ENCODE measurements at places on chromosomes 2 and 18.

DNA sequence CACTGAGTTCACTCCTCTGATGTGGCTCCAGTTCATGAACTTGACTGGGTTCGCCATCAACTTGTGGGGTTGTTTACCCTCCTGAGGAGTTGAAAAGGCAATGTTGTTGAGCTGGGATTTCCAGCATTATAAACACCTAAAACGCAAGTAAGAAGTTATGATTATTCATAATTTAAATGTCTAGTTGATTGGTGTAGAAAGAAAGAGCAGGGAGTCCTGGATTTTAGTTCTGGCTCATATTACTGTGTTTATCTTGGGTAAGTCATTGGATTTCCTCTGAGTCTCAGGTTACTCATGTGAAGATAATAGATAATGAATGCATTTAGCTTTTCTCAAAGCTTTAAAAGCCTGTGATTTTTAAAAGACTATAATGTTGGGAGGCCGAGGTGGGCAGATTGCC lies 438.0 kb upstream of the CDH20 start:
- DNase-seq: no peak

- no peak for DNase-seq
These were observed 55.7 kb downstream of the PTPN2 start for GRCh38 chr18:12828116-12829051.

- DNase-seq: no peak
These were observed 21.9 kb upstream of the ICOS start for GRCh38 chr2:203914546-203915182.

DNA sequence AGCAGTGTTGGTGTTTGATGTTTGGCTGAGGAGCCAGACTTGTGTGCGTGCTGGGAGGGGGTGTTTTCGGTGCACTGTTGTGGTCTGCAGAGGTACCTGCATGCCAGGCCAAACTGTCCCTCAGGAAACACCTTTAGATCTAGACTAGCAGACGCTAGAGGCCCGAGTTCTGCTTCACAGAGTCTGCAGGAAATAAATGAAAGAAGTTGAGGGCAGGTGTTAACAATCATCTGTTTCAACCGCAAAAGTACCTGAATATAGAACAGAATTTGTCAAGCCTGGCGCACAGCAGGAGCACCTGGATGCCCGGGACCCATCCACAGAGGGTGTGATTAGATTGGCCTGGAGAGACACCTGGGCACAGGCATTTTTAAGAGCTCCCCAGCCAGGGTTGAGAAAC lies 40.5 kb upstream of the REL start:
- DNase-seq: no peak

- no peak for DNase-seq
These were observed 41.5 kb downstream of the SRSF7 start for GRCh38 chr2:38709567-38710194.

GRCh38 chr18:61975526-61976326 lies 82.9 kb upstream of the RNF152 start:
- no peak for DNase-seq

DNA sequence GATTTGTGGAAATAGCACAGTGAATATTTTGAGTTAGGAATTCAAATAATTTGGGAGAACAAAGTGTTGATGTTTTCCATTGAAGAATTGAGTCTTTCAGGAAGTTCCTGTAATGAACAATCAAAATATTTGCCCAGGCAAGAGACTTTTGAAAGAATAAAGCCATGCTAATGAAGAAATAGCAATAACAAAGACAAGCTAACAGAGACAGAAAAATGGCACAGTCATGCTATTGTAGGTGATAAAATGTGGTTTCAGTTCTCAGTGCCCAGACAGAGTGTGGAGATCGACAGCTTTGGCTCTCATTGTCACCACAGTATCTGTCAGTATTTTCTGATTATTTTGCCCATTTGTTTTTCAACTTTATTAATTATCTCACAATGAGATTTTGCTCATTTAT lies 490.8 kb upstream of the PIK3C3 start:
- DNase-seq: no peak

GRCh38 chr18:51211552-51211951 lies 14.1 kb upstream of the MEX3C start:
- no peak for DNase-seq
